Kidney (tissue), 22 donors: ENCODE measurements at places on chromosomes 2 and 18. TPM values are rescaled to one million over a fixed set of nuclear protein-coding genes. Genes with fewer than 3 reads are reported as not detected.

SERPINB7 gene
- 0.47 TPM for total RNA-seq

DNA sequence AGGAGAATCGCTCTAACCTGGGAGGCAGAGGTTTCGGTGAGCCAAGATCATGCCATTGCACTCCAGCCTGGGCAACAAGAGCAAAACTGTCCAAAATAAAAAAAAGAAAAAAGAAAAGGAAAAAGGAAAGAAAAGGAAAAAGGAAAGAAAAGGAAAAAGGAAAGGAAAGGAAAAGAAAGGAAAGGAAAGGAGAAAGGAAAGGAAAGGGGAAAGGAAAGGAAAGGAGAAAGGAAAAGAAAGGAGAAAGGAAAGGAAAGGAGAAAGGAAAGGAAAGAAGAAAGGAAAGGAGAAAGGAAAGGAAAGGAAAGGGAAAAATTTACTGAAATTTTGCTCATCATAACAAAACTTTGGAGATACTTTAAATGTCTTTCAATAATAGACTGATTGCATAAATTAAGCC, 391.3 kb upstream of the GYPC start:
- no peak for DNase-seq
- no peak overlapping the region for H3K4me3 ChIP-seq
- no peak overlapping the region for H3K27ac ChIP-seq
- H3K4me1 ChIP-seq, result no peaks in the 10 kb centered on the region
- H3K36me3 ChIP-seq, result no peaks in the 10 kb centered on the region
- no peaks in the 10 kb centered on the region for H3K27me3 ChIP-seq

DNA sequence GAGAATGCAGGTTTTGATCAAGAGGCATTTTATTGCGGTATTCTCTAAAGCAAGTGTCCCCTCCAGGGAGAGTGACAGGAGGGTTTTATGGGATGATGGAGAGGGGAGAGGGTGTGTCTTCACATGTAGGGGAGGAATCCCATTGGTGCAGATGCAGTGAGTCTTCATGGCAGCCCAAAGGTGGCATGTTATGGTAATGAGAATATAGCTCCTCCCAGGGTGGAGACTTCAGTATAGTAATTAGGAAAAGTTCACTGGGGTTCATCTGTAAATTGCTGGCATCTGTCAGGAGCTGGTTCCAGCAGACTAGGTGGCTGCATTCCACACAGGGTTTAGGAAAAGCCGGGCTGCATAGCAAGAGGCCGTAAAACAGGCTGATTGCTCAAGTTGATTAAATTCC, 230.7 kb upstream of the CCDC68 start:
- DNase-seq, result no peak
- no peaks in the 10 kb centered on the region for H3K27me3 ChIP-seq
- no peaks in the 10 kb centered on the region for H3K4me1 ChIP-seq

- DNase-seq, result no peak
- no peaks in the 10 kb centered on the region for H3K27me3 ChIP-seq
- H3K4me1 ChIP-seq, result no peaks in the 10 kb centered on the region
- H3K4me3 ChIP-seq, result no peak overlapping the region
- no peaks in the 10 kb centered on the region for H3K36me3 ChIP-seq
Observed at GRCh38 chr18:49685231-49685942, 123.5 kb downstream of the LIPG start.
